Activated T-helper 2 cell treated with anti-CD3 and anti-CD28 coated beads, Interferon-gamma antibody, Interleukin-2, Interleukin-4, amounts not matched to agents 10 μg/mL and 5 μg/mL and 100 μg/mL, durations not matched to agents 14 hours and 24 hours and 36 hours (primary cell): ENCODE measurements at places on chromosomes 12 and 14.

GRCh38 chr14:92768795-92769194 lies 20.4 kb upstream of the LGMN start:
- no peak for DNase-seq

DNA sequence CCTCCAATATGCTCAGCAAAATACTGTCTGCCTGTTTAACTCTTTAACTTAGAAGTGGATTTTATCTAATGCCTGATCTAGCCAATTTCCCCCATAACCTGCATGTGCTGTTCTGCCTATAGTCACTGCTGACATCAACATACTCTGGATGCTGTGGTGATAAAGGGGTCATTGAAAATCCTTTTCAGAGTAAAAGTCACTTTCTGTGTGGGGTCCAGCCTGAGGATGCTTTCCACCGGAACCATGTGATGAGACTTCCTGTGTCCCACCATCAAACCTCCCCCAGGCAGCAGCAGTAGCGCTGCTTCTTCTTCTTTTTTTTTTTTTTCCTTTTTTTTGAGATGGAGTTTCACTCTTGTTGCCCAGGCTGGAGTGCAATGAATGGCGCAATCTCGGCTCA lies 607.0 kb downstream of the BCL11B start:
- no peak for DNase-seq

DNA sequence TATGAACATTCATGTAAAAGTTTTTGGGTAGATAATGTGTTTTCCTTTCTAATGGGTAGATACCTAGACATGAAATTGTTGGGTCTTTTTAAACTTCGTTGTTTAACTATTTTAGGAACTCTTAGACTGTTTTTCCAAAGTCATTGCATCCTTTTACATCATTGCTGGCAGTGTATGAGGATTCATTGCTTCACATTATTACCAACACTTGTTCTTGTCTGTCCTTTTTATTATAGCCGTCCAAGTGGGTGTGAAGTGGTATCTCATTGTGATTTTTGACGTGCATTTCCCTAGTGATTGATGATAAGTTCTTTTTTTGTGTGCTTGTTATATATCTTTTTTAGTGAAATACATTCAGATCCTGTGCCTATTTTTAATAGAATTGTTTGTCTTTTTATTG lies 39.4 kb downstream of the USP15 start:
- no peak for DNase-seq

DNA sequence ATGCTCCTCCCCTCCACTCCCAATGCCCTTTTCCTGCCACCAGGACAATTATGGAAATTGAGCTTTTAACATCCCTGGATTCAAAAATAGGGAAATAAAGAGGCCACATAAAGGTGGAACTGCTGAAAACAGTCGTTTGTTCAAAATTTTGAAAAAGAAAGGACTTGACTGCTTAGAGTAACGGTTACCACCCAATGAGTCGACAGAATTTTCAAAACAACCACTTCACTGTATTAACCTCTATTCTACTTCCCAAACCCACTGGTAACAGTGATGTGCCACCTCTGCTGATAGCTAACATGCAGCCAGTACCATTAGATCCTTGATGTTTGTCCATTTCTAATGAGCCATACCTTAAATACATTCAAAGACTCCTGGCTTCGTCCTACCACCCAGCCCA lies 4.9 kb downstream of the ST8SIA1 start:
- no peak for DNase-seq

DNA sequence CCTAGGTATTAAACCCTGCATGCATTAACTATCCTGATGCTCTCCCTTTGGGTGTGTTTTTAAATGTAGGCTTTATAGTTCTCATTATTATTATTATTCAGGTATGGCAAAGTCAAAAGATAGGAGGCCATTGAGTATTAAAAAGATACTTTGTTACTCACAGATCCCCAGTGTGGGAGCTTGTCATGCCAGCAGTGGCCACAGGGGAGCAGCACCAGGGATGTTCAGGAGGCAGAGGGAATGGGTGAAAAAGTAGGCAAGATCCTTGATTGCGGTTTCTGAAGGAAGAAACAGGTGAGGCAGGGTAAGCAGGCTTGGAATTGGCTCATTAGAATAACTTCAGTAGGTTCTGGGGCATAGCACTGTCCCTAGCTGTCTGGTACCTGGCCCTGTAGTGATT lies 382.2 kb downstream of the MED13L start:
- no peak for DNase-seq

GRCh38 chr12:93622485-93622884 lies 50.0 kb downstream of the SOCS2 start:
- DNase-seq = no peak

DNA sequence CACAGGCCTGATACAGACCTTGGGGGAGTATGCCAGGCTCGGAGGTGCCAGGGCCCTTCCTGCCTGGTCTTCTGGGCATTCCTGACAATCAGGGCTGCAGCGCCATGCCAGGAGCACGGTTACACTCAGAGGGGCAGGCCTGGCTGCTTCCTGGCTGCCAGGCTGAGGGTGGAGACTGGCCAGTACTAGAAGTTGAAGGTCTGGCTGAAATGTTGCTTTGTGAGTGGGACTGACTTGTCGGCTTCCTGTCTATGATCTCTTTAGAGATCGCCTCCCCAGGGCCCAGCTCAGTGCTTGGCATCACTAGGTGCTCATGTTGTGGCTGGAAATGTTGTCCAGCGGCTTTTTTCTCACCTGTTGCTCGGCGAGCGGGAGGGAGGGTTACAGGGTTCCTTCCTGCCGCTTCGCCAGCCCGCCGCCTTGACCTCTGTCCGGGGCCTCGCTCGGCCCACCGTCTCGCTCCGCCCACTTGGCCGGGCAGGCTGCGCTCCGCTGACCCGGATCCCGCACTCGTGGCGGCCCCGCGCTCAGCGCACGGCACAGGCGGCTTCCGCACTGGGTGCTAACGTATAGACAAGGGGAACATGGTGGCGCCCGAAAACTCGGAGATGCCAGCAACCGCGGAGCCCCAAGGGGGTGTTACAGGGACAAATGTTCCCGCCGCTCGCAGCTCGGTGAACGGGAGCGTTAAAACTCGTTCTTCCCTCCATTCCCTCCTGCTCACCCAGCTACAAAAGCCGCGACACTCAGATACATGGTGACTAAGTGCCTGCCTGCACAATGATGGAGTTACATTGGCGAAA lies 32.6 kb downstream of the PAPLN start:
- no peak for DNase-seq

DNA sequence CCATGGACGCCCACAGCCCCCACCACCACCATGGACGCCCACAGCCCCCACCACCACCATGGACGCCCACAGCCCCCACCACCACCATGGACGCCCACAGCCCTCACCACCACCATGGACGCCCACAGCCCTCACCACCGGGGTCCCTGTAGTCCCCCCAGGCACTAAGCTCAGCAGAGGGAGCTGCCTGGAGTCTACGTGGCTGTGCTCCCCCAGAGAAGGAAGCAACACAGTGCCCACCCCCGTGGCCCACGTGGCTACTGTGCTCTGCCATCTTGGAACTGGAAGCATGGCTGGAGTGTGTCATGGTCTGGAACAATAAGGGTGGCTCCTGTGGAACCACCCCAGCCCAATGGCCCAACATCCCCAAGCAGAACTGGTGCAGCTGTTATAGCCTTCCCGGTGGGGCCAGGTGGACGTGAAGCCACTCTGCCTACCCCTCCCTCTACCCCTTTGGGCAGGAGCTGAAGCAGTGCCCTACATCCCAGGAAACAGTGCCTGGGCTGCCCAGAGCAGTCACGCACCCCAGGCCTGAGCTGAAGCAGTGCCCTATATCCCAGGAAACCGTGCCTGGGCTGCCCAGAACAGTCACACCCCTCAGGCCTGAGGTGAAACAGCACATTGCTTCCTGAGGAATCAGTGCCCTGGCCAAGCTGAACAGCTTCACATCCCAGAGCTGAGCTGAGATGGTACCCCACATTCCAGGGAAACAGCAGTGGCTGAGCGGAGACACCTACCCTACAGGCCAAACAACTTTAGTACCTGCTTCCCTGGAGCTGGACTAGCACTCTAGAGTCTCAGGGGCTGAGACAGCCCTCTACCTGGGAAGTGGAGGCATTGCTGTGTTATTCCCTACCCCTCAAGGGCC lies 9.0 kb upstream of the SFSWAP start:
- DNase-seq = no peak

- DNase-seq = no peak
Measured at GRCh38 chr14:56195223-56195622, 77.0 kb downstream of the PELI2 start.

- DNase-seq = no peak
Measured at GRCh38 chr14:55239320-55239719, 31.9 kb upstream of the FBXO34 start.

DNA sequence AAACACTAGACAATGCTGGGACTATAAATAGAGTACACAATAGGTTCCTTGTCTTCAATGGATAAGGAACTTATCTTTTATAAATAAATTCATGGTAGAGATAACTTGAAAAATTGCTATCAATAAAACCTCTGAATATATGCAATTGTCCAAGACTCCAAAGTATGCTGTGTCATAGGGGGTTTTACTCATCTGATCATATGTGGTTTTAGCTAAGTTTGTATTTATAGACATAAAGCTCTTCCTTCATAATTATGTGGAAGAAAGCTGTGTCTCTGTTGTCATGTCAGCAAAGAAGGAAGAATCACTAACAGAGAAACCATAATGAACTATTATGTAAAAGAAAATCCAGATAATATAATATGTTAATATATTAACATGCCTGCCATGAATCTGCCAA lies 111.5 kb upstream of the ATXN7L3B start:
- no peak for DNase-seq

GRCh38 chr14:75886636-75887348 lies 95.0 kb downstream of the TGFB3 start:
- no peak for DNase-seq

GRCh38 chr12:46608431-46609272 lies 217.1 kb downstream of the SLC38A4 start:
- no peak for DNase-seq

DNA sequence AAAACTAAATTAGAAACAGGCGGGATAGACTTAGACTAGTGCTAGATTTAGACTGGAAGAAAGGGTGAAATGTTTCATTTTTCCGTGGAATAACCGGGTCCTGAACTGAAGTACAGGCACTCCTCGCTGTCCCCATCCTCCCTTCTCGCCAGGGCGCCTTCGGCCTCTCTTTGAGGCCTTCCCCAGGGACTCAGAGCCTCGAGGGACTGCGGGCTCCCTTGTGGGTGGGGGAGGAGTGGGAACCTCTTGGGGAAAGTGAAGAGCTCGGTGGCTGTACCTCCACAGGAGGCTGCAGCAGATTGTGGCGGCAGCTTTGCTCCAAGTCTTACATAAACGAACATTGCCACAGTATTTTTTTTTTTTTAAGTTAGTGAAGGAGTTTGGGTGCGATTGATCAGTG lies 1988.8 kb upstream of the FLRT2 start:
- DNase-seq = no peak

- no peak for DNase-seq
Measured at GRCh38 chr12:53070877-53071492, 8.2 kb downstream of the SPRYD3 start.

GRCh38 chr14:31864937-31865855 lies 211.9 kb upstream of the ARHGAP5 start:
- no peak for DNase-seq

DNA sequence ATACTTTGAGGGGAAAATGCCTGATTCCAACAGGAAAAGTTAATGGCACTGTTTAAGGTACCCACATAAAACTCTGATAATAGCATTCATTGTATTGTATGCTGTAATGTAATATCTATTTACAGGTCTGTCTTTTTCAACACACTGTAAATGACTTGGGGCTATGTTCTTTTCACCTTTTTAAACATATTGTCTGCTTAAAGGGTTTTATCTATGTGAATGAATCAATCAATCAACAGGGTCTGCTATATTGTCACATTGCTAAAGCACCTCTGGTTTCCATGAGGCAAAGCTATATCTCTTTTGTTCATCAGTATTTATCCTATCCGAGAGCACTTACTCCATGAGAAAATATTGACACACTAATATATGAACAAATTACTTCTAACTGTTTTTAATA lies 288.0 kb downstream of the SLC6A15 start:
- no peak for DNase-seq

DNA sequence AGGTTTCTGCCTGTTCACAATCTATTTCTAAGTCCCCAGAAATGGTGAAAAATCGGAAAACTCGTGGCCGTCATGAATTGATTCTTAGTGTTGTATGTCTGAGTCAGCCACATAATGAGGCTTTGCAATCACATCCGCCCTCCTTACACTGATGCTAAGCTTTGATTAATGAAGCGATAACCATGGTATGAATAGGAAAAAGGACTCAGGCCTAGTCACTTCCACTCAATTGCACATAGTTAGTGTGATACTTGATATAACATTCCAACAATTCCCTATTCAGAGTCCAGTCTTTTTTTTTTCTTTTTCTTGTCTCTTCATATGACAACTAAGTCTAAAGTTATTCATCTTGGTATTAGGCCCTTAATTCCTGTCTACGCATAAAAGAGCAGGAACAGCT lies 1231.0 kb downstream of the VRK1 start:
- DNase-seq = no peak

- no peak for DNase-seq
Measured at GRCh38 chr12:19916974-19917373, 451.4 kb upstream of the PDE3A start.
